Activated CD4-positive, alpha-beta T cell treated with anti-CD3 and anti-CD28 coated beads, Interleukin-10, Interleukin-2, amounts not matched to agents 100 ng/mL and 50 ng/mL, durations not matched to agents 16 hours and 8 hours (primary cell): ENCODE measurements at places on chromosomes 7 and 10.

DNA sequence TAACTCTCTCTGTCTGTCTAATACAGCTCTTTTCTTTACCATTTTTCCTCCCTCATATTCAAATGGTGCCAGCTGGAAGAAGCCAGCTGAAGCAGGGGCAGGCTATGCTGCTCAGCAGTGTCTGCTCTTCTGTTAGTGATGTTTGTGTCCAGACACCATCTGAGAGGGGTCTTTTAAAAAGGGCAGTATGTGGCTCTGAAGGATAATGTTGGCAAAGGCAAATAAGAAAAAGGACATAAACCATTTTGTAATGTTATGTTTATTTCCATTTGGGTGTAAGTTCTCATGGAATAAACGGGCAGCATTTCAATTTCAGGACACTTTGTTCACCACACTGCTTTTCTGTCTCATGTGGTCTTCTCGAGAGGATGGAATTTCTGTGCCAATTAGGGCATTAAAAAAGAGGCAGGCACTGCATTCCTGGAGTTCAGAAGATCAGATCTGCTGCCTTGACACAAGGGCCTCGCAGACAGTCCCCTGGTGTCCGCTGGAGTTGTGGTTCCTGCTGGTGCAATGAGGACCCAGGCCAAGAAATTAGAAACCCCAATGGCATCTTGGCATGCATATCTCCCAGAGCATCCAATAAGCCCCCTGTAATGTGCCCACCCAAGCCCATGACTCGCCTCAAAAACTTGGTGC, 109.0 kb upstream of the ELMO1 start:
- DNase-seq: no peak

DNA sequence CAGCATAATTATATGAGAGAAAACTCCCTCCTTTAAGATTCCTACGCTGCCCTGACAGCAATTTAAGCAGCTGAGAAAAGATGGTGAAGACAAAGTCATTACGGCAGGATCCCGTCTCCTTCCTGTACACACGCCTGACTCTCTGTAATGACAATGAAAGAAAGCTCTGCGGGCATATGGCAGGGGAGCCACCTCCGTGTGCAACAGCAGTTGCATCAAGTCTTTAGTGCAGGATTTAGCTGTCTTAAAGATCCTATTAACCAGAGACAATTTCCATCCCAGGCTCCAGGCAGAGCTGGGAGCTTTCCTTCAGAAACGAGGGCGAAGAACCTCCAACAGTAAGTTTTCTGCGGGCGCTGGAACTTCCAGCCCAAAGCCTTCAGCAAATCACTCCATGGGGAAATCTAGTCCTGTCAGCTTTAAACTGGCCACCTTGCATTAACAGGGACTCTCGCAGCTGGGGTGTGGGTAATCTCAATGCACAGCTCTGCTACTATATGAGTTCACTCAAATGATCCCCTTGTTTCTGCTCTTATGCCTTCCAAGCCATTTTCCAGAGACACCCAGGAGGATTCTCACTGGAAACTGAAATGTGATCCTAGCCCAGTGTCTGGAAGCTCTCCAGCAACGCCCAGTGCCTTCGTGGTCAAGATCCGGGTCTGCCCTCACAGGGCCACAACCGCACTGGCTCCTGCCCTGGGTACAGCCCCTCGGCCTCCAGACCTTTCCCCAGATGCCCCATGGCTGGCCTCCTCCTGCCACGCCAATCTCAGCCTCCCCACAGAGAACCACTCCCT, 74.9 kb downstream of the CTBP2 start:
- no peak for DNase-seq

DNA sequence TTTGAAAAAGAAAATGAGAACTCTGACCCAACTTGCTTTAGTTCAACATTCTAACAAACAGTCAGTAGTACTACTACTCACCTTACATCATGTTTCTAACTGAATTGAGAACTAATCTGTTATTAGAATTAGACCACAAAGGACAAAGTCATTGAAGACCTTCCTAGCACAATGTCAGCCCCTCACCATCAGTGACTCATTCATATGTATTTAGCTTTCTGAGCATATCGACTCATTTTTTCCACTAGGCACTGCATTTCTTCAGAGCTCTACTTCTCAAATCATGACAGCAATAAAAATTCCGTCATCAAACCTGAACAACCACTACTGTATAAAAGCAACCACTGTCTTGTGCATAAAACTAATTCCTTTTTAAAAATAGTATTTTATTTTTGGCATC, 4.4 kb upstream of the LRRN3 start:
- DNase-seq: peak; percentile 81

DNA sequence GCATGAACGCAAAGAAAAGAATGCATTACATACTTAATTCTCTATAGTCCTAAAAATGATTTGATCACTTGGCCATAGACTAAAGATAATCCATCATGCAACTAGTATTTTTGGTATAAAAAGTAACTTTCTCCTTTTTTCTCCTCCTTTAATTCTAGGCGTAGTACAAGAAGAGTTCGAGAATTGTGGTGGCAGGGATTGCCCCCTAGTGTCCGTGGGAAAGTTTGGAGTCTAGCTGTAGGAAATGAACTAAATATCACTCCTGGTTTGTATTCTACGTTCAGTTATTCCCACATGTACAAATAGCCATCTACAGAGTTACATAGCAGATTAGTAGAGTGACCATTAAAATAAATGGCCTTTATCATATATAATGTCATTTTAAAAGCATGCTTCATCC, 45.5 kb upstream of the HELLS start:
- DNase-seq: no peak

DNA sequence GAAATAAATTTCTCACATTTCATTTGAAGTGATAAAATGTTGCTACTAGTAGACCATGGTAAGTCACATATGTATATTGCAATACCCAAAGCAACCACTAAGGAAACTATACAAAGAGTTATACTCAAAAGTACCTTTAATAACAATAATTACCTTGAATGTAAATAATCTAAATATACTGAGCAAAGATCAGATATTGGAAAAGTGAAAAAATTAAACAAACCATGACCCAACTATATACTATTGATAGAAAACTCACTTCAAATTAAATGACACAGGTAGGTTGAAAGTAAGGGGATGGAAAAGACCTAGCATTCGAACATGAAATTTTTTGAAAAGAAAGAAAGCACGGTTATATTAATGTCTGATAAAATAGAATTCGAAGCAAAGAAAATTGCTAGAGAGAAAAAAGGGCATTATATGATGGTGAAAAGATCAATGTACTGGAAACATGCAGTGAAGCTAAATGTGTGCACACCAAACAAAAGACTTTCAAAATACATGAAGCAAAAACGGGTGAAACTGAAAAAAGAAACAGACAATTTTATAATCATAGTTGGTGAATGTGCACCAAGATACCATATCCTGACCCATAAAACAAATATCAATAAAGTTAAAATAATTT, 29.1 kb downstream of the TFPI2 start:
- no peak for DNase-seq

GRCh38 chr10:42836771-42837468, 54.3 kb downstream of the BMS1 start:
- peak; percentile 23 for DNase-seq

DNA sequence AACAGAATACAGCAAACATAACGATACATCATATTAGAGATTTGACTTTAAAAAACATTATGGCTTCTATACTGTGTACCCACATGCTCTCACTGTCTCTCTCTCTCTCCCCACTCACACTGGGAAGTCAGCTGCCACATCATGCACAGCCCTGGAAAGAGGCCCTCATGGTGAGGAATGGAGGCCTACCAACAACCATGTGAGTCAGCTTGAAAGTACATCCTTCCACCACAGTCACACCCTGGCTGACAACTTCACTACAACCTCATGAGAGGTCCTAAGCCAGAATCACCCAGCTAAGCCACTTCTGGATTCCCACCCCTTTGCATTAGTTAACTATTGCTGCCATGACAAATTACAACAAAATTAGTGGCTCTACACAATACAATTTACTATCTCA, 23.3 kb upstream of the GPR22 start:
- DNase-seq: peak; percentile 52

DNA sequence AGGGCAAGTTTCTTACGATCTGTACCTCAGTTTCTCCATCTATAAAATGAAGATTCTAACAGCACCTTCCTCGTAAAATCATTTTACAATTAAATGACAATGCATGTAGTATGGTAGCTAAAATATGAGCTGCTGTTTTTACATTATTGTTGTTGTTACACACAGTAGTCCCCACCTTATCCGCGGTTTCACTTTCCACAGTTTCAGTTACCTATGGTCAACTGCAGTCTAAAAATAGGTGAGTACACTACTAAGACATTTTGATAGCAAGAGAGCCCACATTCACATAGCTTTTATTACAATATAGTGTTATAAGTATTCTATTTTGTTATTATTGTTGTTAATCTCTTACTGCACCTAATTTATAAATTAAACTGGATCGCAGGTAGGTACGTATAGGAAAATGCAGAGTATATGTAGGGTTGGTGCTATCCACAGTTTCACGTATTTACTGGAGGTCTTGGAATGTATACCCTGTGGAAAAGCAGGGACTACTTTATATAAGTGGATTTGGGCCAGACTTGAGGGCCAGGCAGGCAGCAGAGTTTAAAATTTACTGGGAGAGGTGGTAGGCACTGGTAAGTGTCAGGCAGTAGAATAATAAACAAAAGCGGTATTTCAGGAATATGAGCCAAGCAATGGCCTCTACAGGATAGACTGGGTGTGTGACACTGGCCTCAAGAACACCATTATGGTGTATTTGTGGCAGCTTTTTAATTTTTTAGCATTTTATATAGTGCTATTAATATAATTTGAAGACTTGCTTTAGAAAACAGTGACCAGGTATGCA, 10.2 kb downstream of the DNMBP start:
- no peak for DNase-seq

DNA sequence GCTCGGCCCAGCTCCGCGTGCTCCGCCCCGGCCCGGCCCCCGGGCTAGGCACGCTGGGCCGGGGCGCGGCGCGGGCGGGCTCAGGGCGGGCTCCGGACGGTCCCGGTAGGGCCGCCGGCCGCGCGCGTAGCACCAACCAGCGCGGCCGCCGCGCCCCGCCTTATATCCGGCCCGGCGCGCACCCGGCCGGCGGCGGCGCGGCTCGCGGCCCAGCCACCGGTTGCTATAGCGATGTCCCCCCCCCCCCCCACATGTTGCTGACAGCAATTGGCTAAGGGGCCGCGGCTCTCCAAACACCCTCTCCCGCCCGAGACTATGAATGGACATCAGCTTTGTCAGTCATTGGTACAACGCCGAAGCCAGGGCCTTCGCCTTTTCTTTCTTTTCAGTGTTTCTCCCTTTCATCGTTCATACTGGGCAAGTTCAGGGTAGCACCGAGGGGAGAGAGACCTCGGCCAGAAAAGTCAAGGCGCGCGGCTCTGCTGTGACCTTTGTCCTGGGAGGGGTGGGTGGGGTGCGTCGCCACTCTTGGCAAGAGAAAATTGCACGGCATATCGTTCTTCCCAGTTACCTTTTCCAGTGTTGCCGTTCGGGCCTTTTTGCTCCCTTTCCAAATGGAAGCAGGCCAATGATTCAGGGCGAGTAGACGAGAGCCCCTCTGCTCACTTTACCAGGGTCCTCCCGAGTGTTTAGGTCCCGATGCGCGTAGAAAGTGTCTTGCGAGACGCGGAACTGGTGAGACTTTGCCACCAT, 354.2 kb downstream of the DNAJB6 start:
- DNase-seq: peak; percentile 18

DNA sequence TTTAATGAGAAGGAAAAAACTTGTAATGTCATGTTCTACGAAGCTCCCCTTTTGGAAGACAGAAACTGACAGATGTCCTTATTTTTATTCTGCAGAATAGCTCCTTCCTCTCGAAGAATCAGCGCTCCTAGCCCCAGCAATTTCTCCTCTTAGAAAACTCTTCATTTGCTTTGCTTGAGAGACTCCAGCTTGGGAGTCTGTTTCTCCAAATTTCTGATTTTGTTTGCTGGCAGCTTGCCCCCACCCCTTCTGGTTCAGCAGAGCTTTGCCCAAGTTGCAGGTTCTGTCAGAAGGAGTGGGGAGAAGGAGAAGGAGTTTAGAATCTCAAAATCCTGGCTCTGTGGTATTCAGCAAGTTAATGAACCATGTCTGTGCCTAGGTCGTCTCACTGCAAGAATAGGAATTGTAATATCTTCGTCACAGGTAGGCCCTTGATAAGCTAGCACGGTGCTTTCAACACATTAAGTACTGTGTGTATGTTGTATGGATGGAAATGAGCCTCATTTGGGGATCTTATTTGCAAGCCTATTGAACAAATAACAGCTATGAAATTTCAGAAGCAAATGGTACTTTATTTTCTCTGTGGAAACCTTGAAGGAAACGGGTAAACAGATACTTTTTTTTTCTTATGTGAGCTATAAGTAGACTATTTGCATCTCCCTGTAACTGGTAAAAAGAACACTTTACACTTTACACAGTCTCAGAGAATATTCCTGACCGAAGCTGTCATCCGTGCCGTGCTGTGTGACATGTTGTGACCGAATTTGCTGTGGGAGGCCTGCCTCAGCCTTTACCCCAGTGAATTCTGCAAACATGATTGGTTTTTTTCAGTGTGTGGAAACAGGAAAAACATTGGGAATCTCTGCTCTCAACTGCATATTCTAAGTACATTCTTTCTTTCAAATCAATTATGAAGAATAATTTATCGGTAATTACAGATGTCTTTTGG, 290.9 kb downstream of the CAMK1D start:
- no peak for DNase-seq

- no peak for DNase-seq
Observed at GRCh38 chr7:56077681-56078080, 13.6 kb downstream of the SUMF2 start.

- no peak for DNase-seq
Observed at GRCh38 chr10:99389729-99390480, 40.5 kb downstream of the GOT1 start.

GRCh38 chr7:134505856-134506255, 21.5 kb upstream of the AKR1B10 start:
- DNase-seq: no peak

DNA sequence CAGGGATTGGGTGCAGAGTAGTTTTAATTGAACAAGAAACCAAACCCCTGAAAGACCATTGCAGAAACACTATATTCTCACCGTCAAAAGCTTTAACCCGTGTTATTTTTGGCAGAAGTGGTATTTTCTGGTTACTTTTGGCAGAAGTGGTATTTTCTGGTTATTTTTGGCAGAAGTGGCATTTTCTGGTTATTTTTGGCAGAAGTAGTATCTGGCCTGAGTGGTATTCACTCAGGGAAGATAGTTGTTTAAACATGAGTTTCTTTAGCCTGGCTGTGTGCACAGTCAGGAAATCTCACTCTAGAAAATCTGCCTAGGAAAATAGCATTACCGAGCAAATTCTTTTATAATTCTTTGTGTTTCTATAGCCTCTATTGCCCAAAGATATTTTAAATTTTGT, 322.7 kb downstream of the GFRA1 start:
- DNase-seq: no peak

GRCh38 chr7:7761974-7762779, 43.8 kb upstream of the RPA3 start:
- DNase-seq: peak; percentile 57

DNA sequence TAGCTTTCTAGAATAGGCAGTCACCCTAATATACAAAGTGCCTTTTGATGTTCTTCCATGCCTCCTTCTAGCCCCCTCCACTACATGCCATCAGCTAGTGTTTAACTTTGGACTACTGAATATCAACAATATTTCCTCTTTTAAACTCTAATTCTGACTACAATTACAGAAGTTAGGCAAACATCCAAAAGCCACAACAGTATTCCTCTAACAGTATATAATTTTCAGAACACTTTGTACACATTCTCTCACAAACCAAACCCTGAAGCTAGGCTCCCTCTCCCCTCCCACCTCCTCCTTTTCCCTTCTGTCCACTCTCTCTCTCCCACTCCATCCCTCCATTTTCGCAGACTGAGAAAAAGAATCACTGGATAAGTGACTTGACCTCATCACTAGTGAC, 59.7 kb downstream of the CPEB3 start:
- no peak for DNase-seq

- no peak for DNase-seq
Observed at GRCh38 chr10:110074758-110075671, 67.2 kb downstream of the ADD3 start.
